CD14-positive monocyte (primary cell): ENCODE measurements at places on chromosomes 4 and X.

- DNase-seq = no peak
These were observed 131.9 kb upstream of the SMIM31 start for GRCh38 chr4:164621886-164622521.

DNA sequence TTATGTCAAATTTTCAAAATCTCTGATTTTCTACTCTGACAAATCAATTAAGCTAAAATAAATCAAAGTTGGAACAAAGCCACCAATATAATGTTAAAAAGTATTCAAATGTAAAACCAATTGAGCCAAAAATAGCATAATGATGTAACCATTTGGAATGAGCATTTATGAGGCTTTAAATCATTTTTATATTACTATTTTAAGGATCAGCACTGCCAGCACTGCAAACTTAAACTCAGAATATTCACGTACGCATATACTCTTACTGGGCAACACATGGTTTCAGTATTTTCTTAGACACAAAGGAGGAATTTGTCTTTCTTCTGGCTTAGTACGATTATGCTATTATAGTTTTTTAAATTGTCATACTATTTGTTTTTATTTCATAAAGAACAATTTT, 52.2 kb downstream of the AFAP1 start:
- DNase-seq = no peak

- peak; percentile 62 for DNase-seq
These were observed 966 bp downstream of the PDGFC start for GRCh38 chr4:156970501-156971164.

DNA sequence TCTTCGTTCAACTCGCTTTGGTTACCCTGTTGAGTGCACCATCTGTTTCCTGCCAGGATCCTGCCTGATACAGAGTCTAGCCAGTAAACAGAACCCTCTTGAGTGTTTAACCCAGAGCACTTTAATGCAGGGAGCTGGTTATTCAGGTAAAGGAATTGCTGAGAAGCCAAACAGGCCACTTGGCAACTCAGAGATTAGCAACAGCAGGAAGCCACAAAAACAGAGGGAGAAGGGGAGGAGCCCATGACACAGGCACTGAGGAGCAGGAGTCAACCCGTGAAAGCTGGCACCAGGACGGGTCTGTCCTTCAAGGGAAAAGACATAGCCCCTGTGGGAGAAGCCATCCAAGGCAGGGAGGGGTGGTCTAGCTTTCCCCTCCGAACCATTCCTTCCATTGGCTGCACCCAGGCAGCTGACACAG, 641.4 kb downstream of the ZNF674 start:
- no peak for DNase-seq

DNA sequence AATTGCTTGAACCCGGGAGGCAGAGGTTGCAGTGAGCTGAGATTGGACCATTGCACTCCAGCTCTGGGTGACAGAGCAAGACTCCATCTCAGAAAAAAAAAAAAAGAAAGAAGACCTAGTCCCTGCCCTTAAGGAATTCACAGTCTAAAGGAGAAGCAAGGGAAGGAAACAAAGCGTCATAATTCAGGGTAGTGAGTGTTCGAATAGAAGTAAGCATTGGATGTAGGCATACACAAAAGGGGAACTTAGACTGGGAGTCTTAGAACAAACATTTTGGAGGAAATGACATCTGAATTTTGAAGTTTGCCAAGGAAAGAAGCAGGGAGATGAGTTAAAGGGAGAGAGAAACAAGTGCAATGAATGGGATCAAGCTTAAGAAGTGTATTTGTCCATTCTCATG, 32.4 kb downstream of the PPM1K start:
- DNase-seq = peak; percentile 16

DNA sequence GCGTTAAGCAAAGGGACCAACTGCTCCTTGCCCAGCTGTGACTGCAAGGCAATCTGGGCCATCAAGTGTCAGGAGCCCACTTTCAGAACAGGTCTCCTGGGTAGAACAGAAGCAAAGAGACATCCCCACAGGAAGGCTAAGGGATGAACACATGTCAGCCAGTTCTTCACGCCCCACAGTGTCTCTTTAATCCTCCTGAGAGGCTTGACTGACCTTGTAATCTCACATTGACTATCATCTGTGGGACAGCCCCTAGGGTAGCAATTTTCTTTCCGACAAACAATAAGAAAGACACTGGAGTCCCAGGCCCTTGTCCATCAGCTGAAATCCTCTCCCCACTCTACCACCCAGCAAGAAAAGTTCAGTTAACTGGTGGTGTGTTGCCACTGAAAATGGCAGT, 1.0 kb downstream of the CHRDL1 start:
- DNase-seq = no peak

- DNase-seq = no peak
These were observed 80.3 kb downstream of the RAB28 start for GRCh38 chr4:13403833-13404232.

DNA sequence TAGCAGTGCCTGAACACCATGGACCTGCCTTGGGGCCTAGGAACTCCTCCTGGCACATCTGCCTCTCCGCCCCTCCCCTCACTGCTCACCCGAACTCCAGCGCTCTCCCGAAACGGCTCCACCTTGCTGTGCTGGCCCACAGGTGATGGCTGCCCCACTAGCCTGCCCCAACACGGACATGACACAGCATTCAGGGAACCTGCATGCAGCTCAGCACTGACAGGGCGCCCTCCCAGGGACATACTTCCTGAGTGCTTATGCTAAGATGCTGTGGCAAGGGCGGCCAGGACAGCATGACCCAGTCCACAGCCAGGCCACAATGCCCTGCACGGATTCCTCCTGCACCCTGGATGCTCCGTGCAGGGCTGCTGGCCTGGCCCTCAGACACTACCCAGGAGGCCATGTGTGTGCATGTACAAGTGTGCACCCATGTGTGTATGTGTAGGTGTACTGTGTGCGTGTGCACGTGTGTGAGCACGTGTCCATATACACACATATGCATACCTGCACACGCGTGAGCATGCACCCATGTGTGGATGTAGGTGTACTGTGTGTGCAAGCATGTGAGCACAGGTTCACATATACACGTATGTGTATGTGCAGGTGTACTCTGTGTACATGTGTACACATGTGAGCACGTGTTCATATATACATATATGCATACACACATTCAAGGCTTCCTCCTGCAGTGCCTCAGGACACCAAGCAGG, 6.0 kb downstream of the TMEM271 start:
- DNase-seq = no peak
